SJSA1 (cell line): ENCODE measurements at places on chromosomes 1 and 21. TPM values are rescaled to one million over a fixed set of nuclear protein-coding genes. Genes with fewer than 3 reads are reported as not detected.

Gene ORC1
- total RNA-seq = 21.9 and 23.9 TPM in 2 replicates

Gene GBP2
- 48.3 and 78.2 TPM in 2 replicates for total RNA-seq

GRCh38 chr1:61121631-61122030 lies 39.3 kb downstream of the NFIA start:
- DNase-seq = no peak

DNA sequence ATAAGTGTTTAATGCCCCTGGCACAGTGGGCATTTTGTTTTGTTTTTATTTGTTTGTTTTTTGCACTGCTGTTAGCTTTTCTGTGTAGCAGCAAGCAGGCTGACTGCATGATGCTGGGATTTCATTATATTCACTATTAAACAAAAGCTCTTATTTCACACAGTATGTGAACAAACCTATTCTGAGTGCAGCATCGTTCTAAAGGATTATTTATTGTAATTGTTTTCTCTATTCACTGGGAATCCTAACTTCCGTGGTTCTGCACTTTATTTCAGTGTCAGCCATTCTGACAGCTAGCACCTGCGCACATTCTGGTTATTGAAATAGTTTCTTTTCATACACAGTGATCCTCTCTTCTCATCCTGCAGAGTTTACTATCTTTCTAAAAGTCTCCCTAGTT lies 595.0 kb downstream of the NEGR1 start:
- DNase-seq = no peak

GRCh38 chr21:35643176-35643575 lies 417.1 kb downstream of the SETD4 start:
- no peak for DNase-seq

Gene ZSCAN20
- 5.3 and 8.5 TPM in 2 replicates for total RNA-seq

DNA sequence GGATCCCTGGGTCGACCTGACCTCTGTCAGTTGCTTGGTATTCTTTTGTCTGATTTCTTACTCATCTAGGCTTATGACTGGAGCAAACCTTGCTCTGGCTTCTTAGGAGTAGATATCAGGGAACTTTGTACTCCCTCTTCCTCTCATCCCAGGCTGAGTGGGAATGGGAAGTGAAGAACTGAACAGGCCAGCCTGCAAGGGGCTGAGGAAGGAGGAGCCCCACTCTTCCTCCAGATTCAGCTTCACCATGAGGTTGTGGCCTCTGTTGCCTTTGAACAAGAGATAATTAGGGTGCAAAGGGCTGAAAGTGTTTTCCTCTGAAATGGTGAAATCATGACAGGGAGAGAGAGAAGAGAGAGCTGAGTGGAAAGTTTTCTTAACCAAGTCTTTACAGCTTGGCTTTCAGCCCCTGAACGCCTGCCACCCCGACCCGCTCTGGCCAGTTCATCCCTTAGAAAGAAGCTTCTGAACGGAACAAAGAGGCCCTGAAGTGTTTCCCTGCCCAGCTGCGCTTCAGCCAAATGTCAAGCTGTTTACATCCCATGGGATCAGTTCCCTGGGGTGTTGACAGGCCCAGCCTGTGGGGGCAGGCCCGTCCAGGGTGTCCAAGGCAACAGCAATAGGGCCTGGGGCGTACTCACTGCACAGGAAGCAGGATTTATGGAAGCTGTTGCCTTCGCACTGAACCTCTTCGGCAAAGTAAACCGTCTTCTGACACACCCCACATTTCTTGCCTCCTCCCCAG lies 11.2 kb downstream of the CSRP1 start:
- DNase-seq = no peak
